ENCODE measurements at places on chromosomes 13 and 19. TPM values are rescaled to one million over a fixed set of nuclear protein-coding genes. Genes with fewer than 3 reads are reported as not detected.
A peak's percentile ranks its signal among the peaks of the same experiment; 100 is the strongest.

DNA sequence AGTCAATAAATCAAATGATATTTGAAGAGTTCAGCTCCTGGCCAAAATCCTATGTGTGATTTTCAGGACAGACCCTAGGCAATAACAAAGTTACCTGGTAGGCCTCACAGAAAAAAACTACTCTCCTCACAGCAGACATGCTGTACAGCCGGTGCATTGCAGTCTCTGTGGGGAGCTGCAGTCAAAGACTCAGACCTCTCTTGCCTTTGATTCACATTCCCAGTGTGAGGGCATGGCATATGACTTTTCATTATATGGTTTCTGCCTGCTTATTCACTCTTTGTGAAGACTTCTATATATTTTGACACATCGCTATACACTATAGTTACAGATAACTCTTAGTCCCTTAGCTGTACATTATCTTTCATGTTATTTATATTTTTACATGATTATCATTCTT is 2684.3 kb upstream of the PCDH20 start:
- DNase-seq = no peak

- DNase-seq = no peak
These were observed 3.0 kb upstream of the RNF113B start for GRCh38 chr13:98180092-98180491.

DNA sequence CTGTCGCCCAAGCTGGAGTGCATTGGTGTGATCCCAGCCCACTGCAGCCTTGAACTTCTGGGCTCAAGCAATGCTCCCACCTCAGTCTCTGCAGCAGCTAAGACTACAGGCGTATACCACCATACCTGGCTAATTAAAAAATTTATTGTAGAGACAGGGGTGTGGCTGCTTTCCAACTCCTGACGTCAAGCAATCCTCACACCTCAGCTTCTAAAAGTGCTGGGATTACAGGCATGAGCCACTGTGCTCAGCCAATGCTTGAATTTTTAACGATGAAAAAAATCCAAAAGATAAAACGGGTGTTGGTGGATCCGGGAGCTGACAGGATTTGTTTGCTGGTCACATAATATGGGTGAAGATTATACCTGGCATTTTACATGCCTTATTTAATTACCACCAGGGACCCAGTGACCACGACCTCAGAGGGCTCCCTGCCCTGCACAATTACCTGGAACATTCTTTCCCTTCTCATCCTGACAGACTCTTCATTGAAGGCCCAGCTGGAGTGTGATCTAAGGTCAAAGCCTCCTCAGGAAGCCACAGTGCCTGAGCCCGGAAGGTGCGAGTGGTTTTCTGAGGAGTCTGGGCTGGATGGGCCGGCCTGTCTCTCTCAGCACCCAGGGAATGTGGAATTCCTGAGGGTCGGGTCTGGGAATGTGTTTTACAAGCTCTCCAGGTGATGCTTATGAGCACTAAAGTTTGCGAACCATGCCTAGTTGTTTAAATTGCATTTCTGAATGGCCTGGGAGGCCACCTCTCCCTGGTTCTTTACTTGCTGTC is 193.3 kb downstream of the USP12 start:
- no peak for DNase-seq

GRCh38 chr13:98853771-98854221 is 101.3 kb upstream of the SLC15A1 start:
- DNase-seq = peak; percentile 77

DNA sequence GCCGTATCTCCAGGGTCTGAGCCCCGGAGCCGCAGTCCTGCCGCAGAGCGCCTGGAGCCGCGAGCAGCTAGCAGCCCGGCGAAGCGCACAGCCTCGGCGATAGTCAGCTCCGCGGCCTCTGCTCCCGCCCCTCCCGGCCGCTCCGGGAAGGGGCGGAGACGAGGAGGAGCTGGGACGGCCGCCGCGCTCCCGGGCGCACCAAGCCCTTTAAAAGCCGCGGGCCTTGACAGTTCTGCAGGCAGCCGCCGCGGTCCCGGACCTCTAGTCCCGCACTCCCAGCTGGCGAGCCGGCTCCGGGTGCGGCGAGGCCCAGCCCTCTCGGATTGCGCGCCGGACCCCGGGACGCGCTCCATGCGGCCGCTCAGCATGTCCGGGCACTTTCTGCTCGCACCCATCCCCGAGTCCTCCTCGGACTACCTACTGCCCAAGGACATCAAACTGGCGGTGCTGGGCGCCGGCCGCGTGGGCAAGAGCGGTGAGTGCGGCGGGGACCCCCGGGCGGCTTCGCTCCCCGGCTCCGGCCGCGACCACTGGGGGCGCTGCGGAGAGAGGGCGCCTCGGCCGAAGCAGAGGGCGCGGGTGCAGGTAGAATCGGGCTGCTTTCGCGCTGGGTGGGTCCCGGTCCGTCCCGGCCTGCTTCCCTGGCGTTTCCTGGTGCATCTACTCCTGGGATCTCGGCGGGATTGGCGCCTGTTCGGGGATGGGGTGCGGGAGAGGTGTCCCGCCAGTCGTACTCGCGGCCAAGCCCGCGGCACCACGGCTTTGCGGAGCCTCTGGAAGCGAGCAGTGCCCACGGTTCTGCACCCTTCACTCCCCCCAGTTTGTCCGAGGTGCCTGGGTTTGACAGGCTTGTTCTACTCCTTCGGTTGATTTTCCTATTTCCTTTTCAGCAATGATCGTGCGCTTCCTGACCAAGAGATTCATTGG is at the start of gene RASL11A:
TSS of gene RASL11A (plus strand) at position 237 of the 927 bp plus-strand sequence. CDS start at position 352, 115 bp downstream.
- peak; percentile 79 for DNase-seq

The MIA gene
- not detected for total RNA-seq

The IZUMO4 gene
- 12.6 TPM for total RNA-seq
